A549 (cell line): ENCODE measurements at places on chromosomes 5 and 9. TPM values are rescaled to one million over a fixed set of nuclear protein-coding genes. Genes with fewer than 3 reads are reported as not detected.

- no peak for DNase-seq
Measured at GRCh38 chr9:87378676-87379075, 119.0 kb upstream of the DAPK1 start.

DNA sequence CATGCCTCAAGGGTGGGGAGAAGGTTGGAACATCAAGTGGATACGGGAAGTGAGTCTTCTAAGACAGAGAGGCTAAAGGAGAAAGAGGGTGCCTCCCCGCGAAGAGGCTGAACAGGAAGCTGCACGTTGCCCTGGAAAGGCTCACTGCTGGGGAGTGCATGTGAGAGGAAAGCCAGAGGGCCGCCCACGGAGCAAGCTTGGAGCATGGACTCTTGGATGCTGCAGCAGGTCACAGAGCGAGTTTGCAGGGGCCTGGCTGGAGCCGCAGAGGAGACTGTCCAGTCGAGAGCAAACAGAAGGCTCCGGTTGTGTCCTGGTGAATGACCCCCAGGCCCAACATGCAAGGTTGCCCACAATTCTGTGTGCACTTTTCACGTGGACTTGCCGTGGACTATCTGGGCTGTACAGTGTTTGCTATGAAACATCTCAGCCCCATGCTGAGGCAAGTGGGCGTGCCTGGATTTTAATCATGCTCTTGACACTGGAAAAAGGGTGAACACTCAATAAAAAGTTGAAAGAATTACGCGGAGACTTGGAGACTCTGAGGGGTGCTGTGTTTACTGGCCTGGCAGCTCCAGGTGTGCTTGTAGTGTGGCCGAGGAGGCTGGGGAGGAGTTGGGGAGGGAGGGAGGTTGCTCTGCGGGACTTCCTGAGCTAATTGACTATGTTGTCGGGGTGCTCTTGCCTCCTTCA is 54.5 kb upstream of the GARNL3 start:
- DNase-seq: no peak

FOXD4L5 gene
- polyA plus RNA-seq: 0.05 to 0.16 TPM (median 0.08 TPM) in 3 replicates

DNA sequence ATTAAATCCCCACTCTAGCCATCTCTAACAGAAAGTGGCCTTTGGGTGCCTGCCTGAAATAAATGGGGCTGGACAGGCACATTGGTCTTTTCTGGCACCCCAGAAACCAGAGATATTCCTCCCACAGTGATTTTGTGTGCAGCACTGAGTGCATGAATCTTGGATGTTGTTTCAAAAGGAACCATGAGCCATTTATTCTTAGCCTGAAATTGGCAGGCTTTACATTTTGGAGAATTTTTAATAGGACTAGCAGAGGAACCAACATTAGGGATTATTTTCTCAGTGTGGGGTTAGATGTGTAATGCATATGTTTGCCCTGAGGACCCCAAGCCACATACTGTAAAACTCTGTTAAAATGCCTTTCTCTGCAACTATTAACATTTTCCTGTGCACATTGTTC is 451.3 kb downstream of the NFIB start:
- DNase-seq: no peak

DNA sequence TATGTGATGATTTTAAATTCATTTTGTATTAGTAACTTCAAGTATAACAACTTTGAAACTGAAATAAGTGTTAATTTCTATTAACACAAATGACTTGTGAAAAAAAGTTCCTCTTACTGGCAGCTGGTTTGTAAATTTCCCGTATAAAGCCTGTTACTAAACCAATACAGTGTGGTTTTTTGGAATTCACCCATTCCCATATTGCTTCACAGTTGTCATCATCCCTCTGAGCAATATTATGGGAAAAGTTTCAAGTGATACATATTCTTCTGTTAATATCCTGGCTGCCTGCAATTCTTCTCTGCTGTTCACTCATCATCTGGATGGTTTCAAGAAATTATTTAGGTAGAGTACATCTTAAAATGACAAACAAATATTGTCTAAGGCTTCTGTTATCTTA is 1185.1 kb upstream of the C9orf72 start:
- DNase-seq: no peak

DNA sequence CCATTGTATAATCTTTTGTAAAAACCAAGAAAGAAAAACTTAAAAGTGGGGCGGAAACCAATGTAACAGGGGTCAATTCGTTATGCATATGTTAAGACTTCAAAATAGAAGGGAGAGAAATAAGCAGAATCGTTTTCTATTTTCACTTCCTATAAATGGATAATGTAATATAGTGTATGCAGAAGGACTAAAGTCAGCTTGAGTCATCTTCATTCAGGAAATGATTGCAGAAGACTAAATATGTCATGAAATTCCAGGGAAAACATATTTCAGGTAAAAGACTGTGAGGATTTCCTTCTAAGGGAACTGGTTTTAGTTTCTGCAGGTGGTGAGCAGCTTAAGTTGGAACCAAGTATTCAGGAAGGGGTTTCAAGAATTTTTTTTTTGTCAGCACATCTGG is 753.3 kb downstream of the IRX1 start:
- DNase-seq: no peak

DNA sequence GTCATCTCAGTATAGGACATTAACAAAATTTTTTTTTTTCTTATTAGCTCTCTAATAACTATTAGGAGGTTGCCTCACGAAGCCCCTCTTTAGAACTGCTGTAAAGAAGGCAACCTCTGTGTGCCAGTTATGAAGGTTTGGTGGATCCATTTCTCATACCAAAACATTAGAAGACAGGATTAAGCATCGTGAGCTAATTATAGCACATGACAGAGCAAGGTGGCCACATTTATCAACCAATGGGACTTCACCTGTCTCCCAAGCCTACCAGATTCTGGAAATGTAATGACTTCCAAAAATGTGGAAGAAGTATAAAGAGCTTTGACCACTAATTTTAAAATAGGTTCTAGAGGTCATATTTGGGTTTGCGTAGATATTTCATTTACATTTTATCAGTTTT is 107.2 kb downstream of the SMARCA2 start:
- DNase-seq: no peak

DNA sequence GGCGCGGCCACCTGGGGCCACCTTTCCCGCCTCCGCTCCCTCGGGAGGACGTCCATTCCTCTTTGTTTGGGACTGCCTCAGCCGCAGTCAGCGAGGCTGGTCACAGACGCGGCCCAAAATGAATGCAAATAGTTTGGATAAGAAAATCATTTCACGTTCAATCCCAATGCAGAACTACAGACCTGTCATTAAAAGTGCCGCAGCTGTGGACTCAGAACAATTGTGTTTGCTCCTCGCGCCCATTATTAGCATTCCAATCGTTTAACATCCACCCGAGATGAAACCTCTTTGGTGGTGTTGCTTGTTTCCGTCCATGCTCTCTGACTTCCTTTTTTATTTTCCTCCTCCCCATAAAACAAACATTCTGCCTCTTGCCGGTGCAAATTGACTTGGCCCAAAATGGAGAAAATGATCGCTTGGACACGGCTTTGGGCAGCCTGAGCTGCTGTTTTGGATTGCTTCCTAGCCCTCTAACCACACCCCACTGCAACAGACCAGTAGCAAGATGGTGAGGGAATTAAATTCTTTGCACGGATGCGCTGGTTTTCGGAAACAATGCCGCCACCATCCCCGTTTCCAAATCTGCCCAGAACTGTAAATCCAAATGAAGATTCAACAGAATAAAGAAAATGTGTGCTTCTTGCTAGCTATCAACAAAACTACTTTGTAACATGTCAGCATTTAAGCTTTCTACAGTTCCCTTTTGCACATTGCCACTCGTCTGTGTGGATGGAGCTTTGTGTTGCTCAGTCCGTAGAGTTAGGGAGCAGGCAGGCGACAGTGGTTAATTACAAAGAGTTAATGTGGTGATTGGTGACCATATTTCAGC is 784 bp downstream of the NLN start:
- peak; percentile 73 for DNase-seq
